Stimulated activated CD8-positive, alpha-beta memory T cell treated with anti-CD3 and anti-CD28 coated beads, Interleukin-4, amount 100 ng/mL, for 1 hour (primary cell): ENCODE measurements at places on chromosomes 13 and 19.

GRCh38 chr19:768424-768823 is 17.5 kb downstream of the MISP start:
- no peak for DNase-seq

GRCh38 chr19:50427997-50428425 is 4.7 kb upstream of the MYBPC2 start:
- no peak for DNase-seq

DNA sequence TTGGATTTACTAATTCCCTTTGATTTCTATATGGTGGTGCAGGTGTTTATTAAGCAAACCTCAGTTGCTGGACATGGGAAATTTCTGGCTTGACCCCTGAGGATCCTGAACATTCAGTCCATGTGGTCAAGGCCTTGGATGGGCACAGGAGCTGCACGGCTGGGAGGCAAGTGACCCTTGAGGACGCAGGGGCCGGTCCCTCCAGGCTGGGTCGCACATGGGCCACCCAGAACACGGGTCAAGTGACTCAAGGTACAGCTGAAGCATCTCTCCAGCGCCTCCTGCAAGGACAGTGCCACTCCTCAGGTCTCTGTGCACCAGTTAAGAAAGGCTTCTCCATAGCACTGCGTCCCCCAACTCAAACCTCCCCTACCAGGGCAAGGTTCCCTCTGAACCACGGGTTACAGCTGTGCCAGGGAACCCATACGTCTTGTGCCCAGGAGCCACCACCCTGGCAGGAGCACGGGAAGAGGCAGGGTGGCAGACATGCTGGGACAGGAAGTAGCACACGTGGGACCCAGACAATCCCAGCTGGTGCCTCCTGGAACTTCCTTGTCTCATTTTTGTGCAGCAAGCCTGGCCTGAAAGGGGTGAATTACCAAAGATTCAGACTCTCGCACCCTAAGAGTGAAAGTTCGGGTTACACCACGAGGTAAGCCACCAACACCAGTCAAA is 93.1 kb downstream of the SPACA7 start:
- no peak for DNase-seq

DNA sequence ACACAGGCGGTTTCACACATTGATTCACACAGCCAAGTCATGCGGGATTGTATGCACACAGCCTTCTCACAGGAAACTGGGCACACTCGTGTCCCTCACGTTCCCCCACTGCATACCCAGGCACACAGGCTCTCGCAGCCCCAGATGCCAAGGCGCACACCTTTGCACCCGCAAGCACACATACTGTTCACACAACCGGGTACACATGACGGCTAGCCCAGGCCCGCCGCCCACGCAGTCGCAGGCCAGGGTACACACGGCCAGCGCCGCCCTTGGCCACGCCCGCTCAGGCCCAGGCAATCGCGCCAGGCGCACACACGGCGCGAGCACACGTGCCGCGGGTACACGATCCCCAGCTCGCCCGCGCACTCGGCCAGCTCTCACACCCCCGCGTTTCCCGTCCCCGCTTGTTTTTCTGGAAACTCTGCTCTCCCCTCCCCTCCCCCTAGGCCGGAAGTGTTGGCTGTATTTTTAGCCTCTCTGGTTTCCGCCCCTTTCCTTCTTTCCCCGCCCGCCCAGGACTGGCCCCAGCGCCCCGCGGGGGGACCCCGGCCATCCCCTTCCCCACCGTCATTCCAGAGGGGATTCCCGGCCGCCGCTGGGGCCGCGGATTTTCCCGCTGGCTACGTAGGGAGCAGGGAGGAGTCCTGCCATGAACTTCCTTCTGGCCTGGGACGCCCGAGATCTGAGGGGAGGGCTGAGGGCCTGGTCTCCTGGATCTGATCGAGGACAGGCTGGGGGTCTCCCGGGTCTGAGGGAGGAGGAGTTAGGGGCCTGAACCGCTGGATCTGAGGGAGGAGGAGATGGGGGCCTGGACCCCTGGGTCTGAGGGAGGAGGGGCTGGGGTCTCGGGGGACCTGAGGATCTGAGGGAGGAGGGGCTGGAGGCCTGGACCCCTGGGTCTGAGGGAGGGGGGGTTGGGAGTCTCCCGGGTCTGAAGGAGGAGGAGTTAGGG is 4.0 kb upstream of the ZFP36 start:
- no peak for DNase-seq

DNA sequence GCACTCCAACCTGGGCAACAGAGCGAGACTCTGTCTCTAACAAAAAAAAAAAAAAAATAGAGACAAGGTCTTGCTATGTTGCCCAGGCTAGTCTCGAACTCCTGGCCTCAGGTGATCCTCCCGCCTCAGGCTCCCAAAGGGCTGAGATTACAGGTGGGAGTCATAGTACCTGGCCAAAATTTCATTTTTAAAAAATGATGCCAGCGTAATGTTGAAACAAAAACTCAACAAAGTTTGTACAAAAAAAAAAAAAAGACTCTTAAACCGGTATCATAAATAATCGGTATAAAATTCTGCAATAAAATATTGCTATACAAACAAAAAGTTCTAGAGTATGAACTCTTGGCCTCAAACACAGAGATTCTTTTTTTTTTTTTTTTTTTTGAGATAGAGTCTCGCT is 3.5 kb downstream of the GMFG start:
- no peak for DNase-seq

DNA sequence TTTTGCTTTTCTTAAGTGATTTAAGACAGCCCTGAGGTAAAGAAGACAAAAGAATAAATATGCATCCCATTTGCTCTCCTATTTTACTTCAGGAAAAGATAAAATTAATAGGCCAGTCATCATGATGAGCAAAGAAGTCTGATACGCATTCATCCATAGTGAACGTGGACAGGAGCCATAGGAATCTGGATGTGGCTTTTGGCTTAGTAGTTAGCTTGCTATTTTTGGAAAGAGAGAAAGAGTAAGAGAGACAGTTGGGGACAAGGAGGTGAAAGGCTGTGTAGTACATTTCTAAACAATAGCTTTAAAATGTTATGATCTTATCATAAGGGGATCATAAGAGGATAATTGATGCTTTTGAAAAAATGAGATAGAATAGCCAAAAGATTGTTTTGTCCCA is 545.2 kb downstream of the IRS2 start:
- no peak for DNase-seq

GRCh38 chr13:50783717-50784290 is 59.7 kb downstream of the DLEU7 start:
- no peak for DNase-seq

- no peak for DNase-seq
Measured at GRCh38 chr13:44340508-44340907, 33.1 kb upstream of the SERP2 start.

DNA sequence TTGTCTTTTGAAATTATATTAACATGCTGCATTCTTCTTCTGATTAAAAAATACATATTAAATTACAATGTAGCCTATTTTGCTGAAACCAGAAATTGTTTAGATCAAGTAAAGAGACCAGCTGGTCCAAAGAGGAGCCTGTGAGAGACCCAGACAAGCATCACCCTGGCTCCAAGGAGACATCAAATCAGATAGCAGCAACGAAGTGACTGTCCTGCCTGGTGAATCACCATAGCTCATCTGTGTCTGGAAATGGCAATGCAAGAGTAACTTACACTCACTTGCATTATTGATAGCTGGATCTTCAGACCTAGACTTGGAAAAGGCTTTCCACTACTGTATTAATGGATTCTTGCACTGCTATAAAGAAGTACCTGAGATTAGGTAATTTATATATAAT is 169.1 kb downstream of the KCTD12 start:
- no peak for DNase-seq

DNA sequence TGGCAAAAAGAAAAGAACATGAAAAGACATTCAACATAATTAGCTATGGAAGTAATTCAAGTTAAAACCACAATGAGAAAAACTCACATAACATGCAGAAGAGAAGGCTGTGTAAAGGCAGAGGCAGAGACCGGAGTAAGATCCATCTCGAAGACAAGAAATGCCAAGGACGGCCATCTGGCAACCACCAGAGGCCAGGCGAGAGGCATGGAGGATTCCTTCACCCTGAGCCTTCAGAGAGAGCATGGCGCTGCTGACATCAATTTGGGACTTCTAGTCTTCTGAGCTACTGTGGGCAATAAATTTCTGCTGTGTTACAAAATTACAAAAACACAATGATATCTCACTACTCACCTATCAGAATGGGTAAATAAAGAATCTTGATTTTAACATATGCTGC is 381.0 kb downstream of the TSHZ3 start:
- DNase-seq = no peak

- no peak for DNase-seq
Measured at GRCh38 chr19:55626350-55626749, 2.0 kb upstream of the ZNF784 start.

DNA sequence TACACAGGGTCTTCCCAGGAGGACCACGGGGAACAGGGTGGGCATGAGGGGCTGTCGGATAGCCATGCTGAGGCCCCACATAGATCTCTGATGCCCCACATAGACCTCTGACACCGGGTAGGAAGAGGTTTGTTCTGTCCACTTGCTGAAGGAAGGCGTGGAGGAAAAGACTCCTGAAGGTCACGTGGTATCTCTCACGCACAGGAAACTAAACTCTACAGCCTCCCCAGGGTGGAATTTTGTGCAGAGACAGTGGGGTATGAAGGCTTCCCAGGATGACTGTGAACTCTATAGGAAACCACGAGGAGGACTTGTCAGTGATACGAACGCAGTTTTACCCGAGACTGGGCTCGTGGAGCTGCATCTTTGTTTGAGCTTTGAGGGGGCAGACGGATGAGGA is 2.8 kb downstream of the EVI5L start:
- no peak for DNase-seq

GRCh38 chr19:287381-287871 is 3.8 kb downstream of the PLPP2 start:
- no peak for DNase-seq

DNA sequence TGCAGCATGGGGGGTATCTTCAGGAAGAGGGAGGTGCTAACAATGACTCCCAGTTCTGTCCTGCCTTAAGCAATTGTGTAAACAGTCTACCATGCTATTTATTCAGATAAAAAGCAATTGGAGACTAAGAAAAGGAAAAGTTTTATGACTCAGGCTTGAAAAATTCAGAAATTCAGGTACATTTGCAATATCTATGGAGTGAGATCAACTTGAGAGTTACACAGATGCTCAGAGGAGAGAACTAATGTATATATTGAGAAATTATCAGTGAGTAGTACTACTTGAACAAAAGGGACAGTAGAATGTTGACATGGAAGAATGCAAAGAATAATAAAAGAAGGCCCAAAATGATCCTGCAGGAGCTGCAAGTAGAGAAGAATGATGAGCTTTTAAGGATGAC is 277.6 kb upstream of the DACH1 start:
- DNase-seq = no peak

GRCh38 chr13:106426909-106427308 is 108.6 kb downstream of the EFNB2 start:
- DNase-seq = no peak
